ENCODE measurements at places on chromosomes 13 and 19.

DNA sequence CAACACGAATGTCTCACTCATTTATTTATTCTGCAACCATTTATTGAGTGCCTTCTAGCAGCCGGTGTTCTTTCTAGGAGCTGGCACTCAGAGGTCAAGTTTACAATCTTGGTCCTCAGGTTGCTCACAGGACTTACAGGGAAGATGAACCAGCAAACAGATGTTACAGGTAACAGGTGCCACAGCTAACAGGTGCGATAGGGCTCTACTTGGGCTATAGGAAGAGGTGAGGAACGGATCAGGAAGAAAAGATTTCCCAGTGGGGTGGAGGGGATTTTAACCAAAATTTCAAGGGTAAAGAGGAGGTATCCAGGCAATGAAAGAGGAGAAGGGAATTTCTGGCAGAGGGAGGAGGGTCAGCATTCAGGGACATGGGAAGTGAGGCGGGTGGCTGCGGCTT, 87.3 kb upstream of the FARP1 start:
- no peak for DNase-seq

GRCh38 chr19:57099199-57099661, 20.6 kb upstream of the USP29 start:
- peak; percentile 23 for DNase-seq

DNA sequence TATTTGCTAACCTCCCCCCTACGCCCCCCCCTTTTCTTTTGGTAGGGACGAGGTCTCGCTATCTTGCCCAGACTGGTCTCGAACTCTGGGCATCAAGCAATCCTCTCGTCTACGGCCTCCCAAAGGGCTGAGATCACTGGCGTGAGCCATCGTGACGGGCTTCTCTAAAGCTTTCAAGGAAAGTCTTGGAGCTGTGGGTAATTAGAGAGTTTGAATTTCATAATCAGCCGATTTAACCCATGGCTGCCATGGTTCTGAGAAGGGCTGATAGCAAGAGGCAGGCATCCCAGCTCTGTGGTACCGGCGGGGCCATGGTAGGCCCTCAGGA, 679 bp upstream of the ABHD8 start:
- DNase-seq: no peak

DNA sequence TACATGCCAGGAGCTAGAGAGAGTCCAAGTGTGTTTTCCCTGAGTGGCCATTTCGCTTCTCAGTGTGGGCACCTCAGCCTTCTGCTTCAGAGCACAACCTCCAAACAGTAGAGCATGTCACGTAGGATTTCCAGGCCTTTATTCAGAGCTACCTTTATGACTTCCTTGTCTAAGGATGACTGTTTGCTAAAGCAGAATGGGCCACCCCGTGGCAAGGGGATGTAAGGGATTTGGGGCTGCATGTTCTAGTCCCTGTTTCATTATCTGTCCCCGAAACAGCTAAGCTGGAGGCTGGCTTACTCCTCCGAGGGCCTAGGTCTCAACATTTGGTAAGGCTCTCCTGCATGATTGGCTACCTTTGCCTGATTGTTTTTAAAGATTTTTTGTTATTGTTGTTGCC, 6.0 kb downstream of the RNASEH2B start:
- no peak for DNase-seq

- DNase-seq: no peak
Observed at GRCh38 chr13:44801990-44802389, 187.3 kb downstream of the NUFIP1 start.

GRCh38 chr19:55601084-55601483, 996 bp downstream of the ZNF524 start:
- no peak for DNase-seq

DNA sequence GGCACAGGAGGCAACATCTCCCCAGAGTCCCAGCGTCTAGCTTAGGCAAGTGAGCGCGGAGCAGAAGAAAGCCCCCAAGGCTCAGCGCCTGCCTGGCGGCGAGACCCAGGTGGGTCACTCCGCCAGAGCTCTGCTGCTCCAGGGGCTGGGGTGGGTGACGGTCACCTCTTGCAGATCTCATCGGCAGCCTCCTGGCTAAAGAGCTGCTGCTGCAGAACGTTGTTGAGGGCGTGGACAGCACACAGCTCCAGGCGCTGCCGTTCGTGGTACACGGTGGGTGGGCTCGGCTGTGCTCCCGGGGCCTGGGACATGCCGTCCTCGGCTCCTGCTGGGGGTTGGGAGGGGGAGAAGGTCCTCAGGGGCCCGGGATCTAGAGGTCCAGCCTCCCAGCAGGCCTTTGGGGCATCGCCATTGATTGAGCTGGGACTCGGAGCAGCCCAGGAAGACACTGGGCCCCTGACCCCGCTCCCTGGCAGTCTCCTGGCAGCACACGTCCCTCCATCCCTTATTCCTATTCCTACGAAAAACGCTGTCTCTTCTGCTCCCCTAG, 795 bp downstream of the JOSD2 start:
- no peak for DNase-seq

DNA sequence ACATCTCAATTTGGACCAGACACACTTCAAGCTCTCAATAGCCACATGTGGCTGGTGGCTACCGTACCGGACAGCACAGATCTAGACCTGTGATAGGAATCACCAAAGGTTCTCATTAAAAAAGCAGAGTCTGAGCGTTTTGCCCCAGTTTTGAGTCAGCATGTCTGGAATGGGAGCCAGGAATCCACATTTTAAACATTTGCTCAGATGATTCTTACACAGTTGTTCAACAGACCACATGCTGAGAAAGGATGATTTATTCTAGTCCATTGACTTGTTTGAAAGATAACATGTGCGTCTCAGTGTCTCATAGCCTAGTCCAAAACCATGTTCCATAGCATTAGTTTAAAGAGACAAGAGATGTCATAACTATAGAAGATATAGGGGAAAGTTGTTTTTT, 53.4 kb downstream of the FLT3 start:
- no peak for DNase-seq

GRCh38 chr19:16193466-16193865, 4.2 kb upstream of the AP1M1 start:
- no peak for DNase-seq

DNA sequence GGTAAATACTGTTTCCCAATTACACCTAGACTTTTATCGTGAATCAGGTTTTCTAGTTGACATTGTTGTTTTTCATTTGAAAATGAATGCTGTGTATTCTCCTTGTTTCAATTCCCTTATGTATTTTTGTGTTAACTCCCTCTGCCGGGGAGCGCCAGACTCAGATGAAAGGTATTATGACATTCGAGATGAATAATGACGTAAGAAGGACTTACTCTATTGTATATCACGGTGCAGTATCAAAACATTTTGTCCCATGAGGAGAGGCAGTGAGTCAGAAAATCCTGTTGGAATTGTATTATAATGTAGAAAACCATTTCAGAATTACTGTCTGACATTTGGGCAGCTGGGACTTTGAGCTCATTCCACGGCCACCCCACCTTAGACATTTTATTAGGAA, 61.6 kb downstream of the LRCH1 start:
- no peak for DNase-seq

DNA sequence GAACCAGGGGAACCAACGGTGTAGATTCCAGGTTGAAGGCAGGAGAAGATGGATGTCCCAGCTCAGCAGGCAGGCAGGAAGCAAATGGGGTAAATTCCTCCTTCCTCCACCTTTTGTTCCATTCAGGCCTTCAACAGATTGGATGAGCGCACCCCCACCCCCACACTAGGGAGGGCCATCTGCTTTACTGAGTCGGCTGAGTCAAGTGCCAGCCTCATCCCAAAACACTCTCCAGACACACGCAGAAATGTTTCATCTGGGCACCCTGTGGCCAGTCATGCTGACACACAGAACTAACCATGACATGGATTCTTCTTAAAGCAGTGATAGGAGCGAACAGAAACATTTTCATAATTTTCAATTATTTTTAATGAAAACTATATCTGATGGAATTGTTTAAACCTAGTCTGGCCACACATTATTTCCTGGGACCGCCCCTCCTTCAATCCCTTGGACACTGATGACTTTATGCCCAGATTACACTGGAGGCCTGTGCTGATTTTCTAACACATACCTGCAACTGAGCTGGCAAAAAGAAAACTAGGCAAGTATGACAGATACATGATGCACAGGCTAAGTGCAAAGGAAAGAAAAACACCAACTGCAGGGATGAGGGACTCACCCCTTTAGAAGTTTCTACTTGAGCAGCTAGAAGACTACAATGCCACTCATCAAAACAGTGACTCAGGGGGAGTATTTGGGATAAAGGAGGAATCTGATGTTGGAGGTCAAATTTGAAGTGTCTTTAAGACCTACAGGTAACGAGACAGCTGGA, 154.2 kb downstream of the TNFRSF19 start:
- DNase-seq: no peak

GRCh38 chr19:4304538-4305256, at the start of gene FSD1:
FSD1 (plus strand) TSS chr19:4304598; CDS start chr19:4304747, 149 bp downstream.
- DNase-seq: no peak

DNA sequence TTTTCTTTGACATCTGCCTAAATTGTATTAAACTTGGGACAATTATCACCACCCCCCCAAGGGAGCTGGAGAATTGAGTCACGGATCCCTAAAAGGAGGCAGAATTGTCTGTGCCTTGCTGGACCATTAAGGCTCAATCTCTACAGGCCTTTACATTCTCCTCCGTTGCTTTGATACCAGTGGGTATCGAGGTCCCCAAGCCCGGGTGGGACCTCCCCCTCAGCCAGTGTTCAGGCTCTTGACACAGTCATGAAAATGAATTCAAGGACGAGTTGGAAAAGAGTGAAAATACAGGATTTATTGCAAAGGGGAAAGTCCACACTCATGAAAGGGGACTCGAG, 5.6 kb downstream of the PPP1R15A start:
- DNase-seq: no peak

- no peak for DNase-seq
Observed at GRCh38 chr13:89454681-89455080, 1783.5 kb downstream of the SLITRK5 start.

DNA sequence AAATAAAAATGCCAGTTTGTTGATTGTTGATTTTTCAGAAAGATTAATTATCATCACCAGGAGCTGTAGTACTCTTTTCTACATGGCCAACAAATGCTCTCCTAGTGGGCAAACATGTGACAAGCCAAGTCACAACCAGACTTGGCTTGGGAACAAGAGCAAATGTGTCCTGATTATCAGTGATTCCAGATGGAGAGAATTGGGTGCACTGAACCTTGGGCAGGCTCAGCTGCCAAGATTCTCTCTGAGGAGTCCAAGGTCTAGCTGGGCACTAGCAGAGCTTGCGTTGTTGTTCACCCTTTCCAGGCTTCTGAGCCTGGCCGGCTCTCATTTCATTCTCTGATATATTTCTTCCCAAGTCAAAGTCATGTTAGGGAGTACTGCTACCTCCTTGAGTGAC, 27.3 kb upstream of the GPI start:
- no peak for DNase-seq

DNA sequence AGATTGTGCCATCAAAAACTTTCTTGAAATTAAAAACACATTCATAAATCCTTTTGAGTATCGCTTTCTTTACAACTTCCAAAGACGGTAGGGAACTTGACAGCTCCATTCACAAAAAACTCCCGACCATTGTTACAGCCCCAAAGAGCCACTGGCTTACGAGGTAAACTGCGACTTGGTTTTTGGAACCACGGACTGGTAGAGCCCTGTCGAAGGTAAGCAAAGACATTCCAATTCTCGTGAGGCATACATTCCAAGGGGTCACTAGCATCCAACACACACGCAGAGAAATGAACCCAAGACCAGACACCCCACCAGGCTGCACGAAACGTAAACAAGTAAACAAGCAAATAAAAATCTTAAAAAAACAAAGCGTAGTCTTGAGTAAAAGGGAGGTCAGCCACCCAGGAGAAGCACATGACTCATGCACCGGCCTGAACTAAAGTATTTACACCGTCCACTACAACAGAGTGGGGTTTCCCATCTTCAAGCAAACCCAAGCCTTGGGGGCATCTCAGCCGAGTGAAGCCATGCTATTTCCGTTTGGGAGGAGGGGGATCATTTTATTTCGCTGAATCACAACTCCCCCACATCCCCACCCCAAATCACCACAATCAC, 1.4 kb downstream of the BRD4 start:
- DNase-seq: no peak

DNA sequence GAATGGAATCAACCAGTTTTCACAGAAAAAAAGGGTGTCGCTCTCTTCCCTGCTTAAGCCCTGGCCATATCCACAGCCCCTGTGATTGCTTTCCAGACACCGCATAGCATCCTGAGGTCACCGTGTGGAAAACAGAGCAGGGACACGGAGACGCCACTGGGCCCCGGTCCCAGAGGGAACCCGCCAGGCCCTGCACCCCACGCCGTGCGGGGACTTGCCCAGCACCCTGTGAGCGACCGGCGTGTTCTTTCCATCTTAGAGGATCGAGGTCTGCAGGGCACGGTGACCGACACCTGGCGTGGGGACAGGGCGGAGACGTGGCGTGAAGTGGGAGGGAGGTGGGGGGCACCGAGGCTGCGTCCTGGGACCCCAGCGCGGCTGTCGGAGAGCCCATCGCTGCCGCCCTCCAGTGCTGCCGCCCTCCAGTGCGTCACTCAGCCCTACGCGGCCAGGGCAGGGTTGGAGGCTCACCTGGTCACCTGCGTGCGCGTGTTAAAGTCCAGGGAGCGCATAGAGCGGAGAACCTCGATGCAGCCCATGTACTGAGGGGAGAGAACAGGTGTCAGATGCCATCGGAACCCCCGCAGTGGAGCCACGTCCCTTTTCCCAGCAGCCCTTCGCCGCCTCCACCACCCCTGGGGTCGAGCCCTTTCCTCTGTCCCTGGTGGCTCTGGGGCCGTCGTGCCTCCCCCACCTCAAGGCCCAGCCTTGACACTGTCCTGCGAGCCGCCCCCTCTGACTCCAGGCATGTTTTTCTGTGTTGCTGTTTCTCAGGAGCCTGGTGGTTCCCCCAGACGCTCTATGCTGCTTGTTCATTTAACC, 20.2 kb downstream of the SHC2 start:
- DNase-seq: no peak

GRCh38 chr19:39778763-39779162, at the start of gene LEUTX:
LEUTX (plus strand) TSS chr19:39778854; CDS start chr19:39778921, 67 bp downstream.
- DNase-seq: no peak

DNA sequence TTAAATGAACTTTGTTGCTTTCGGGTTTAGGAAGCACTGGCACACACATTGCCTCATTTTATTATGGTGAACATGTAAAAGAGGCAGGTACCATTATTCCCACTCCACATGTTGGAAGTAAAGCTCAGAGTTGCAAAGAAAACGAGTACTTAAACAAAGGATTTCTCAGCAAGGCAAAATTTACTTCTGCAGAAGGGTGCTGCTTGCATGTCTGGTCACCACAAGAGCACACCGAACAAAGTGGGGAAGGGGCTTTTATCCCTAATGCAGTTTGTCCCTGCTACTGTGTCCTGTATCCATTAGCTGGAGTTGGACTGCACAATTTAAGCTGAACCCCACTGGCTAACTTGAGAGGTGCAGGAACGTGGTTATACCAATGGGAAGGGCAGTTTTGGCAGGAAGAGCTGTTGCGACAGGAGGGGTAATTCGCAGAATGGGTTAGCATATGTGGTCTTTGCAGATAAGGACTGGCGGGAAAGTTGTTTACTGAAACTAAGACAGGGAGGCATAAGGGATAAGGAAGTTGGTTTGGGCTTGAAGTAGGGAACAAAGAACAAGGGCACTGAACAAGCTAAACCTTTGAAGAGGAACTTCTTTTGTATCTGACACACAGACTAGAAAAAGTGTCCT, 545.5 kb downstream of the UQCRFS1 start:
- no peak for DNase-seq

- no peak for DNase-seq
Observed at GRCh38 chr19:1736280-1736679, 17.0 kb upstream of the ONECUT3 start.
